HFFc6 (cell line): ENCODE measurements at places on chromosomes 1 and 21. TPM values are rescaled to one million over a fixed set of nuclear protein-coding genes. Genes with fewer than 3 reads are reported as not detected.

- no peak overlapping the region for H3K27ac ChIP-seq
- H3K4me1 ChIP-seq = no peaks in the 10 kb centered on the region
- DNase-seq = peak; percentile 58
Measured at GRCh38 chr1:12208764-12209494, 20.9 kb upstream of the VPS13D start.

GJA9 gene
- not detected in 3 replicates for total RNA-seq

OR2T11 gene
- total RNA-seq = not detected in 3 replicates

RXRG gene
- not detected in 2 replicates for total RNA-seq

- no peak for DNase-seq
- peaks cover 64% of the 10 kb centered on the region for H3K4me1 ChIP-seq
- H3K4me3 ChIP-seq = peak overlapping the region; percentile 41; the same call in 1 of the 2 replicates
Measured at GRCh38 chr1:109822749-109823542, 59.2 kb upstream of the EPS8L3 start.

OR10Z1 gene
- not detected in 3 replicates for total RNA-seq

IQGAP3 gene
- total RNA-seq = 12.6 to 30.6 TPM (median 23.8 TPM) in 3 replicates

DNA sequence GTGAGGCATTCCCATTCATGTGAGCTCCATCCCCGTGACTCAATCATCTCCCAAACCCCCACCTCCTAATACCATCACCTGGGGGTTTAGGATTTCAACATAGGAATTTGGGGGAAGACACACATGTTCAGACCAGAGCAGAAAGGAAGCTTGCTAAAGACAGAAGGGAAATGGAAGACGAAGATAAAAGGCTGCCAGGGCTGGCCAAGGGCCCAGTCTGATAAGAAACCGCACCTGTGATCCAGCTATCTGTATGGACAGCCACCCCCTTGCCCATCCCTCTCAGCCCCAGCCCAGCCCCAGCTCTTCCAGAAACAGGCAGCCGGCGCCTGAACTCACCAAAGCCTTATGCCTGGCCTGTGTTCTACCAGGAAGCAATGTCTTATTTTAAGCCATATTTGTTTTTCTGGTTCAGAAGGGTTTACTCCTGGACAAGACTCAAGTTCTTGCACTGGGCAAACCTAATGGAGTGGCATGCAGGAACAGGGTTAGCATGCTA lies 198.4 kb upstream of the VAMP3 start:
- H3K27ac ChIP-seq = no peak overlapping the region
- DNase-seq = no peak
- H3K27me3 ChIP-seq = peaks cover 6% of the 10 kb centered on the region

DNA sequence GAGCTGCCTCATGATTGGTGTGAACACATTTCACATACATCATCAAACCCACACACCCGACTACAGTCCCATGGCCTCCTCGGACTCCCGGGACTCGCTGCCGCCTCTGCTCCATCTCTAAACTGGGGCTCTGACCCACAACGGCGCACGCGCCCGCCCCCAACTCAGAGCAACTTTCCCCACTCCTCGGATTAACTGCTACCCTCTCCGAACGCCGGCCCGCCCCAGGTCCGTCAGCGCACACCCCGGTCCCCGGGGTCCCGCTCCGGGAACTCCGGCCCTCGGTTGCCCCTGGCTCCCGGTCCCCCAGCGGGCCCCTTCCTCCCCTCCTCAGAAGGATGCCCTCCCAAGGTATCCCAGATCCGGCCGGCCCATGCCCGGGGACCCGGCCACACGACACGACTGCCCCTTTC lies 740 bp downstream of the DSTYK start:
- H3K4me3 ChIP-seq = peak overlapping the region; percentile 96
- H3K27me3 ChIP-seq = peaks cover 7% of the 10 kb centered on the region
- H3K4me1 ChIP-seq = peaks cover 40% of the 10 kb centered on the region

DNA sequence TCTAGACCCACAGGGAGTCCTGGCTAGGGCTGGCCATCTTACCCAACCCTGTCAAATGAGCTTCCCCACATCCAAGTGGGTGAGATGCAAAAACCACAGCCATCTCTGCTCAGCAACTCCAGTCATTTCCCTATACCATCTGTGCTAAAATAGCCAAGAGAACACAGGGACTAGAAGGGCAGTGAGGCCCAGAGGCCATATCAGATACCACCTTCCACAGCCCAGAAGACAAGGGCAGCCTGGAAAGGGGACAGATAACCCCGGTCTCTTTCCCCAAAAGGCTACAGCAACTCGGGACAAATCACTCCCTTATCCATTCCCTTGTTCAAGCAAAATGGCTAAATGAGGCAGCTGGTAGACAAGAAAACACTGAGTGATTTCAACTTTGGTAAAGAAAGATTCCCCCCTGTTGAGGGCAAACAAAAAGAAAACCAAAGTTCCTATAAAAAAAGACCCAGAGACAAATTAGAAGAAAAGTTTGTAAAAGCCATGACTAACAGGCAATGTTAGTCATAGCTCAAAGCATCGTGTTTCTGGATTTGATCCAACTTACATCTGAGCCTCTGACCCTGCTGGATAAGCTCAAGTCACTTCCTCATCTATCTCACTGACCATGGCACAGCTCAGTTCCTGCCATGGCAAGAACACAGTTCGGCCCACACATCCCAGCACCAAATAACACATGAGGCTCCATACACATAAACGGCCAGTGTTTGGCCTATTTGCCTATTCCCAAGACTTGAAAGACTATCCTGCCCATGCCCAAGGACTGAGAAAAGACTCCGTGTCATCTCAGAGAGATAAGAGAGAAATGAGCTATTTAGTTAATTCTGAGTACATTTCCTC lies 3.1 kb downstream of the LAMB3 start:
- H3K4me1 ChIP-seq = peaks cover 75% of the 10 kb centered on the region
- H3K36me3 ChIP-seq = no peaks in the 10 kb centered on the region
- DNase-seq = peak; percentile 92
- H3K27ac ChIP-seq = peak overlapping the region; percentile 84

GRCh38 chr21:39373634-39374033 lies 24.7 kb upstream of the HMGN1 start:
- no peak overlapping the region for H3K27ac ChIP-seq
- no peaks in the 10 kb centered on the region for H3K36me3 ChIP-seq
- H3K4me3 ChIP-seq = peak overlapping the region; percentile 21
- H3K27me3 ChIP-seq = peaks cover 5% of the 10 kb centered on the region
- peaks cover 19% of the 10 kb centered on the region for H3K4me1 ChIP-seq

DNA sequence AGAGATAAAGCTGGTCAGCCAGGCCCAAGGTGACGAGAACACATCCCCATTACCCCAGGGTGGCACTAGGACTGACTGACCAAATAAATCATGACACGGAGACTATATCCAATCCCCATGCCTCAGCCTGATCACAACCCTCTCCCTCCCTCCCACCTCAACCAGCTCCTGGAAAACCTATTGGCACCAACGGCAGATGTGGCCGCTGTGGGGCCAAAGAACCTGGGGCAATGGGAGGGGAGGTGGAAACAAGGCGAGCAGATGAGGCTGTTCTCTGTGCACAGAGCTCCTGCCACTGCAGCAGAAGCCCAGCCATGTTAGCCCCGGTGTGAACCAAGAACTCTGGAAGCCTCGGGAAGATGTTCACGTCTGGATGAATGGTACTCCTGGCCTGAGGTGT lies 77.6 kb downstream of the CD247 start:
- peaks cover 23% of the 10 kb centered on the region for H3K27me3 ChIP-seq
- no peak overlapping the region for H3K4me3 ChIP-seq
- no peak overlapping the region for H3K27ac ChIP-seq
- no peak for DNase-seq

KCNA3 gene
- not detected in 3 replicates for total RNA-seq

CLEC20A gene
- total RNA-seq = not detected in 3 replicates

LCE6A gene
- not detected in 3 replicates for total RNA-seq

CR2 gene
- total RNA-seq = not detected in 3 replicates

DNA sequence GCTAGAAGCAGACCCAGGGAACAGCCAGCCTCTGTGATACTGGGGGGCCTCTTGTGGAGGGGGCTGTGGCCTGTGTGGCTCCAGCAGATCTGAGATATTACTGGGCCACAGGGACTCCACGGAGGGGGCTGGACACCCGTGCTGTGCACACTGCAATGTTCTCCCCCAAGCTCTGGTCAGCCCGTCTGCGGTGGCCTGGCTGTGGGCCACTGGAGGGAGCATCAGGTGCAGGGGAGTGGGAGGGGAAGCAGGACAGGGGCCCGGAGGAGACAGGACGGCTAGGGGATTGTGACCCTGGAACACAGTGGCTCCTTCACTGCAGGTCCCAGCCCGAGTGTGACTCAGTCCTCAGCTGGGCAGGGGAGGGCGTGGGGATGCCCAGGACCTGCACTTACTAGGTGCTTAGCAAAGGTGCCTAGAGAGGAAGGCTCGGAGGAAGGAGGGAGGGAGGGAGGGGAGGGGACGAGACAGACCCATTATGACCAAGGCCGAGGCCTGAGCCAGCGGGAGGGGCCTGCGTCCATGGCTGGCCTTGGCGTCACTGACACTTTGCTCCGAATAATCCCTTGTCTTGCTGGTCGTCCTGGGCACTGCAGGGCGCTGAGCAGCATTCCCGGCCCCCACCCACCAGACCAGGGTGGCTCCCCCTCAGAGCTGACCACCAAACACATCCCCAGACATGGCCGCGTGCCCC lies 44.2 kb downstream of the PRDM16 start:
- no peak for DNase-seq
- H3K4me1 ChIP-seq = no peaks in the 10 kb centered on the region
- H3K4me3 ChIP-seq = no peak overlapping the region
- peaks cover 3% of the 10 kb centered on the region; the same call in 1 of the 2 replicates for H3K27me3 ChIP-seq

SMCP gene
- total RNA-seq = not detected in 3 replicates

DNA sequence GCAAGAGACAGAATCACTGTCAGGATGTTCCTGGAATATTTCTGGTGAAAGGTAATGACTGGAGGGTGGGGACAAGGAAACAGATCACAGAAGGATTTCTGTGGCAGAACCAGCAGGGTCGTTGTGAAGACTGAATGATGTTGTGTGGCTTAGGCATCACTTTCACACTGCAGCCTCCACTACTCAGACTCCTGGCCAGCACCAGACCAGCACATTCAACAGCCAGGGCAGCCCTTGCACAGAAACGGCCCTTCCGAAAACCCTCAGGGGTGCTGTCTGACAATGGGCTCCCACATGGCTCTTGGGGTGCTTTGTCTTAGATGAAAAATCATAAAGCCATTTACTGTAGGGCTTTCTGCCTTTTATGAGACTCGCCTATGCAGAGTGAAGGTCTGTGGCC lies 3.8 kb upstream of the RAB7B start:
- H3K36me3 ChIP-seq = no peaks in the 10 kb centered on the region
- H3K27ac ChIP-seq = no peak overlapping the region
- DNase-seq = no peak
- H3K4me3 ChIP-seq = no peak overlapping the region
- peaks cover 18% of the 10 kb centered on the region for H3K27me3 ChIP-seq
- H3K4me1 ChIP-seq = peaks cover 30% of the 10 kb centered on the region

SKI gene
- 66.6 to 69.2 TPM (median 68.7 TPM) in 3 replicates for total RNA-seq

GRCh38 chr1:150574260-150575071 lies 4.9 kb downstream of the MCL1 start:
- no peak for DNase-seq
- peak overlapping the region; percentile 96 for H3K4me3 ChIP-seq
- peak overlapping the region; percentile 96 for H3K27ac ChIP-seq
- H3K27me3 ChIP-seq = peaks cover 94% of the 10 kb centered on the region
- H3K4me1 ChIP-seq = peaks cover 61% of the 10 kb centered on the region

- no peak overlapping the region for H3K4me3 ChIP-seq
- H3K27ac ChIP-seq = no peak overlapping the region
- no peaks in the 10 kb centered on the region for H3K4me1 ChIP-seq
- peaks cover 2% of the 10 kb centered on the region for H3K27me3 ChIP-seq
- no peak for DNase-seq
Measured at GRCh38 chr21:32604464-32604863, 7.7 kb downstream of the CFAP298 start.

- H3K27me3 ChIP-seq = 0 out of 2 replicates have a peak, but pooled peaks cover 2% of the 10 kb centered on the region
- peaks cover 21% of the 10 kb centered on the region for H3K4me1 ChIP-seq
- peaks cover 17% of the 10 kb centered on the region for H3K36me3 ChIP-seq
- no peak for DNase-seq
- H3K4me3 ChIP-seq = no peak overlapping the region
- H3K27ac ChIP-seq = no peak overlapping the region
Measured at GRCh38 chr1:209863766-209864485, 36.2 kb downstream of the UTP25 start.

SLC16A4 gene
- total RNA-seq = 15.7 to 25.2 TPM (median 17.2 TPM) in 3 replicates

DNA sequence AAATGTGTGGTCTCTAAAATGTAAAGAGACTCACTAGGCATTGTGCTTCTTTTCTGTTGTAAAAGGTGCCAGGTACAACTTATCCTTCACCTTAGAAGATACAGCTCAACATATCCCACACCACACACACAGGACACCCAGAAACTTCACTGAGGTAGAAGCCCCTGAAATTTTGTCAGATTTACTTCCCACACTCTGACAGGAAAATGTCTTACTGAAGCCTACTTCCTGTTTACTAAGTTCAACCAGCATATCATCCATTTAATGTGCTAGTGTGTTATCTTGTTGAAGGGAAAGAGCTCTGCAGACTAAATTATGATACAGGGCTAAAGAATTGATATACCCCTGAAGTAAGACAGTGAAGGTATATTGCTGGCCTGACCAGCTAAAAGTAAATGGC lies 39.9 kb upstream of the INSL5 start:
- no peaks in the 10 kb centered on the region for H3K36me3 ChIP-seq
- no peak overlapping the region for H3K4me3 ChIP-seq
- H3K4me1 ChIP-seq = no peaks in the 10 kb centered on the region

DNA sequence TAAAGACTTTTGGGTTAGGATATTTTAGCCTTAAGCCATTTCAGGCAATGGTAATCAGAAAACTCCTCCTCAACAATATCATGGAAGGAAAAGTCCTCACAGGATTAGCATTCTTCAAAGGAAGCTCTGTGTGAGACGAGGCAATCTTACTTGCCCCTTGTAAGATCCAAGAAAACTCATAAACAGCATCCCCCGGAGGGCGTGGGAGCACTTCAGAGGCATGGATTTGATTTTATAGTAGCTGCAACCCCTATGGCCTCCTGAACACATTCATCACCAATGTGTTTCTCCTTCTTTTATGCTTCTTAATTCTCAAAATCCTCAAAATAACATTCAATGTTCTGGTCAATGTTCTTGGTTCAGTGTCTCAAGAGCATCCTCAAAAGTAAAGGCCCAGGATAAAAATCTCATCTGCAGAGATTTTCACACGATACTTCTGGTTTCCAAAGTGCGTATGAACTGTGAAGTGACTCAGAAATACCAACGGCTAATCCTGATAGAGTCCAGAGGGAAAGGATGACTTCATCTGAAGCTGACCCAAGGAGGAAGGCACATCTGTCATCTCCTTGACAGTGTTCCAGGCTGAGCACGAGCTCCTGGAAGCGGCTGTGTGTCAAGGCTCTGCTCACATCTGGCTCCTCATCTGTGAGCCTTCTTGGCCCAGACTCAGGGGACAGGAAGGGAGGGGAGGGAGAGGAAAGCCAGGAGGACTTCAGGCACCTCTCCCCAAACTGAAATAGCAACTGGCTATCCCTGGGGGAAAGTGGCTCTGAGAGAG lies 49.3 kb upstream of the PSEN2 start:
- H3K27ac ChIP-seq = peak overlapping the region; percentile 76
- 0 out of 2 replicates have a peak overlapping the region, but pooled peaks have one; percentile 7 for H3K4me3 ChIP-seq
- peaks cover 35% of the 10 kb centered on the region for H3K4me1 ChIP-seq

- H3K4me3 ChIP-seq = no peak overlapping the region
- peaks cover 18% of the 10 kb centered on the region for H3K4me1 ChIP-seq
- no peaks in the 10 kb centered on the region for H3K36me3 ChIP-seq
- DNase-seq = peak; percentile 73
- no peak overlapping the region for H3K27ac ChIP-seq
Measured at GRCh38 chr1:61851849-61852669, 109.8 kb downstream of the PATJ start.
